Activated naive CD4-positive, alpha-beta T cell treated with anti-CD3 and anti-CD28 coated beads, Interleukin-2, amount 10 ng/mL, durations not matched to agents 7 days and 5 days (primary cell): ENCODE measurements at places on chromosomes 3 and 15.

DNA sequence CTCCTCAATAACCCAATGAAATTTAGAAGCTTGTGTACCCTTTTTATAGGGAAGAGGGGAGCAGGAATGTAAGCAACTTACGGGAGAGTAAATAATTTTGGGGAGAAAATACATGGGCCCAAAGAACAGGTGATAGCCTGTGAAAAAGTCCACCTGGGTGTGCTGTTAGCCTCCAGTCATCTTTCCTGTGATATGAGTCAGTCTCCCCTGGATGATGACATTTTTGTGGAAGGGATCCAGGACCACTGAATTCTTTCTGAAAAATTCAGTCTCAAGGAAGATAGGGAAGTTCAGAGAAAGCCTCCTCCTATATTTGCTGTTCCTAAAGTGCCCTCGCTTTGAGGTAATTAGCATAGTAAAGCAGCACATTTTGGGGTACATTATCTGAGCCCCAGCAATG is 149.8 kb downstream of the SQOR start:
- no peak for DNase-seq

GRCh38 chr3:42023380-42023779 is 61.5 kb upstream of the ULK4 start:
- DNase-seq = no peak

DNA sequence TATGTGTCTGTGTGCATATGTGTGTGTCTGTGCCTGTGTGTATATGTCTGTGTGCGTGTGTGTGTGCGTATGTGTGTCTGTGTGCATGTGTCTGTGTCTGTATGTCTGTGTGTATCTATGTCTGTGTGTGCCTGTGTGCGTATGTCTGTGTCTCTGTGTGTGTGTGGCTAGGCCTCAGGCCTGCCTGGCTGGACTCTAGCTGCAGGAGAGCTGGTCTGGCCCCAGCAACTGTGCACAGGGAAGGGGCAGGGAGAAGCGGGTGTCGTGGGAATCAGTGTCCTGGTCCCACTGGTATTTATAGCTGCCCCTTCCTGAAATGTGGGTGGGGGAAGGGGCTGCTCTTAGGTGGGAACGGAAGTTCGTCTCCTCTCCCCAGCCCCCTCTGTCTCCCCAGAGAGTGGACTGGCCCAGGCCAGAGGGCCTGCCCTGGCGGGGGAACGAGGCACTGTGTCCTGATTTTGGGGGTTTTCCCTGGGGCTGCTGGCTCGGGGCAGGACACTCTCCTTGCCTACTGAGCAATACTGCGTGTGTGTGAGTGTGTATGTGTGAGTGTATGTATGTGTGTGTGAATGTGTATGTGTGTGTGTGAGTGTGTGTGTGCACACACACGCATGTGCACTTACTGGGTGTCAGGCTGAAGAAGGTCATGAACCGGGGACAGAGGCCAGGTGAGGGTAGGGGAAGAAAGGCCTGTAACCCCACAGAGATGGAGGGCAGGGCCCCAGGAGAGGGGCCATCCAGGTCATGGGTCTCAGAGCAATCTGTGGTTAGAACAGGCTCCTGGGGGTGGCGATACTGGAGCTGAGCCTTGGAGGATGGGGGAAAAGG is 6.6 kb downstream of the CSPG4 start:
- DNase-seq = no peak

- DNase-seq = no peak
Measured at GRCh38 chr3:74711913-74712512, 97.6 kb upstream of the CNTN3 start.

DNA sequence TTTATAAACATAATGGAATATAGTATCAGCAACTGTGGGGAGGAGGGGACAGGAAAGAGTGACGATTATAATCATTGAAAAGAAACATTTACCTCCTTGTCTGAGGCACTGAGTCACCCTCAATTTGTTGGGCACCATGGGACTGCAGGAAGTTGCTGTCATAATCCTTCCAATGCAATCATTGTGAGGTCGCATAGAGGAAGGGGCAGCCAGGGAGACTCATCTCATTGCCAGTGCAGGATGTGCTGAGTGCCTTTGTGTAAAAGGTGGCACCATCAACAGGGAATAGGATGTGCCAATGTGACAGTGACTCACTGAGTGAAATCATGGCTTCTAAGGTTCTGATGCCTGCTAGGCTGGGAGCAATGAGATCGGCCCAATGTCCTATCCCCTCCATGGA is 300.4 kb upstream of the ADAMTS9 start:
- no peak for DNase-seq

DNA sequence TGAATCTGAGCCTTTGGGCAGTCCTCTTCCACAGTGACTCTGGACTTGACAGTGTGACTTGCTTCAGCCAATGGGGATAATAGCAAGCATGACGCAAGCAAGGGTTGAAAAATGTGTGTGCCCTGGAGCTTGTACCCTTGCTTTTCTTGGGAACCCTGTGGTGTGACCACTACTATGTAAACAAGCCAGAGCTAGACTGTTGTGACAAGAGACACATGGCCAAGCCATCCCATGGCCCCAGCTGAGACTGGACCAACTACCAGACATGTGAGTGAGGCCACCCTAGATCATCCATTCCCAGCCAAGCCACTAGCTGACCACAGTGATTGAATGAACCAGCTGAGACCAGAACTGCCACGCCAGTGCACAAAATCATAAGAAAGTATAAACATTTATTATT is 11.8 kb downstream of the MYO1E start:
- no peak for DNase-seq

DNA sequence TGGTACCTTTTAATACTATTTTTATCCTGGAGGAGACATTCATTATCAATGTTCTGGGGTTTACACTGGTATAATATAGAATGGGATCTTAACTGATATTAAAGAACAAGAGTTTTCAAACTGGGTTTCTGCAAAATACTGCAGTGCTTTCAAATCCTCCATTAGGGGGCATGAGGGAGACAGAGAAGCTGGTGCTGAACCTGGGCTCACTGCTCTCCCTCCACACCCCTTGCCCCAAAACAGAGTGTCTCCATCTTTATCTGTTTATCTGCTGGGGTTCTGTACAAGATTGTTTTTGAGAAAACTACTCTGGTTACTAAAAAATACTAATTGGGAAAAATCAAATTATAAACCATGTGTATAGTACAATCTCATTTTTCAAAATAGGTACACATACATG is 41.7 kb downstream of the CADPS start:
- DNase-seq = no peak

DNA sequence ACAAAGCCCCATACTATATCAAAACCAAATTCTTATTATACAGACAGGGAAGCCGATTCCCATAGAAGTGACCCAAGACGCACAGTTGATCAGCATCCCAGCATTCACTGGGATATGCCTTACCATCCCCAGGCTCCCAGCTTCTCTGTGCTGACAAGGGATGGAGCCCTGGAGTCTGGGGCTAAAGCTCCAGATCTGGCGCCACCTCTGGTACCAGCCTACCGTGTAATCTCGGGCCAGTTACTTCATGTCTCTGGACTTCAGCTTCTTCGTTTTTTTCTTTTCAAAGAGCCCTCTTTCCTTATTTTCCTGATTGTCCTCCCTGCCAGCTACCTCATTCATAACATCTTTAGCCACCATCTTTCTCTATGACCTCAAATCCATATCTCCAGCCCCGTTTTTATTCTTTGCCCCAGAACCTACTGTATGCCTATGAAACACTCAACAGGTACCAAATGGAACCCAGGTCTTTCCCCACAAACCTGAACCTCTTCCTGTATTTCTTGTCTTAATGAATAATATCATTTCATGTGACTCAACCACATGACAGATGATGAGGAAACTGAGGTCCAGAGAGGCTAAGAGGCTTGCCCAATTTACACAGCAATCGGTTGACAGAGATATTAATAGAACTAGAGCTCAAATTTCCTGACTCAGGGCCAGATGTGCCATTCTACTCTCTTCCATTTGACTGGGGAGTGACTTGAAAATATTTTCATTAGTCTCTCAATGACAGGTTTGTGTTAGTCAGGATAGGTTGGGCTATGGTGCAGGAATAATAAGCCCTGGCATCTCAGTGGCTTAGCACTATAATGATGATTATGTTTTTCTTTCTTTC is 85.4 kb upstream of the TLE3 start:
- DNase-seq = no peak
